NCI-H526 treated with DMSO at 0.1 percent for 48 hours (cell line): ENCODE measurements at places on chromosomes 1 and 21.

GRCh38 chr1:86195281-86195680, 38.7 kb upstream of the COL24A1 start:
- no peak for DNase-seq

GRCh38 chr1:23237508-23237907, 20.2 kb upstream of the HTR1D start:
- no peak for DNase-seq

DNA sequence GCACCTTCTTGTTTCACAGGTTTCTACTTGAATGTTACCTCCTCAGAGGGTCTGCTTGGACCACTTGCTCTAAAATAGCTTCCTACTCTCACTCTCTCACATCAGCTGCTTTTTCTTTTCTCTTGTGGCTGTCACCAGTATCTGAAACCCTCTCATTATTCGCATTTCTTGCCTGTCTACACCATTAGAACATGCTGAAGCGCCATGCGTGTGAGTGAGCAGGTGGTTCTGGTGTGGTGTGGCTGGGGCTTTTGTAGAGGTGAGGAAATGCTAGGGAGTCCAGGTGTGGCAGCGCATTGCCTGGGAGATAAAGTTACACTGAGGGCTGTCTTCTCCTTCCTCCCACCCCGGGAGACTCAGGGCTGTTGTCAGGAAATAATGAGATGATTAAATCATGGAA, 4.1 kb downstream of the ZNF362 start:
- DNase-seq, result no peak

- no peak for DNase-seq
Measured at GRCh38 chr1:175414291-175414884, 221.8 kb upstream of the KIAA0040 start.

- DNase-seq, result no peak
Measured at GRCh38 chr1:110643879-110644472, 30.8 kb downstream of the KCNA3 start.

- DNase-seq, result no peak
Measured at GRCh38 chr1:195866781-195867222, 741.4 kb downstream of the KCNT2 start.

GRCh38 chr1:207156095-207156494, 52.1 kb downstream of the C4BPA start:
- DNase-seq, result no peak

- no peak for DNase-seq
Measured at GRCh38 chr1:118995312-118996016, 7.3 kb upstream of the TBX15 start.

DNA sequence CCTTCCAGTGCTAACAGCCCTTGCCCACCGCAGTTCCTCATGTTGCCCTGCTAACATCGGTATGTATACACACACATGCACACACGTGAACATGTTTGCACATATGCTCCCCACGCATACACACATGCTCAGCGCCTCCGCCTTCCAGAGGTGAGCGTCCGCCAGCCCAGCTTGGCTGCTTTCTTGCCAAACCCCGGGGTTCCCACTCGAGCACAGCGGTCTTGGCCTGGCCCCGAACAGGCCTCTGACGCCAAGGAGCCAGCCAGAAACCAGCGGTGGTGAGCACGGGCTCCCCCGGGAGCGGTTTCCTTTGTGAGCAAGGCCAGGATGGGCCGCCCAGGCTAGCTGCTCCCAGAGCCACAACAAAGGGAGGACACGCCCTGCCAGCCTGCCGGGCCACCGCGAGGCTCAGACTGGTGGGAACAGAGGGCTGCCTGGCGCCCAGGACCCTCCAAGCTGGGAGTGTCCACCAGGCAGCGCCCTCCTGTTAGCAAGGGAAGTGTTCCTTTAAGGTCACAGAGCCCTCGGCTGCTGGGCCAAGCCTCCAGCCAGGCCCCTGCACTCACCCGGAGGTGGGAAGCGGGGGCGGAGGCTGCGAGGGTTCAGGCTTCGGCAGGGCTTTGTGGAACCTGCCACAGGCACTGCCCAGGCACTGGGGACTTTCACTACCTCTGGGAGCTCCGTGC, 65.4 kb downstream of the ALPL start:
- no peak for DNase-seq

GRCh38 chr1:166120281-166120680, 46.5 kb downstream of the FAM78B start:
- DNase-seq, result no peak

- no peak for DNase-seq
Measured at GRCh38 chr1:199859491-199859933, 168.0 kb upstream of the NR5A2 start.

- peak; percentile 37 for DNase-seq
Measured at GRCh38 chr1:63322114-63322943, at the start of gene FOXD3. Gene FOXD3, plus strand, starts transcription at chr1:63322567. Its CDS starts 492 bp downstream, at chr1:63323059.

DNA sequence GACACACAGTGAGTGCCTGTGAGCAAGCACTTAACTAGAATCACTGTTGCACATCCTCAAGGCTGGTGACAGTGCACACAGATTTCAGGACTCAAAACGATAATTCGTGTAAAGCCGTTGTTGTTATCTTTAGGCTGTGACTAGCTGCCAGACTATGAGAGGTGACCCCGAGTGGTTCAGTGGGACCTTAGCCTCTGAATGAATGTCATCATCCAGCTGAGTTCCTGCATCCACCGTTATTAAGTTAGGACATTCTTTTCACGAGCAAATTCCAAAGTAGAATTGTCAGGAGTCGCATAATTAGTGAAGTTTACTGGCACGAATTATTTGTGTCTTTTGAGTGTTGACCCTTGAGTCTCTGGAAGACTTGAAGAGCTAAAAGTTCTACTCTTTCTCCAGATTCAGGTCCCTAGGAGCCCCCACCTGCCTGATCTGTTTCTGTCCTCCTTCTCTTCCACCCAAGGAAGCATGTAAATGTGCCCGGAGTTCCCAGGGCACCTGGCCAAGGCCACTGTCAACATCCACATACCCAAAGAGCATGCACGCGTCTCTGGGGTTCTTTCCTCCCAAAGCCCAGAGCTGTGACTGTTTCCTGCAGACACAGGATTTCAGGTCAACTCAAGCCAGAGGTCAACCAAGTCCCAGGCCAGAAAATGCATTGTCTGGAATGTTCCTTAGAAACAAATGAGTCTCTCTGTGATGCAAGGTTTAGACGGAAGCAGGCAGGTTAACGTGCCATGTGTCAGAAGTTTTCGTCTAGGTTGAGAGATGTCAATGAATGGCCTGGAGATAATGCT, 207.2 kb downstream of the TOMM20 start:
- DNase-seq, result no peak

GRCh38 chr21:45817345-45817744, 164.2 kb upstream of the COL6A1 start:
- no peak for DNase-seq

- DNase-seq, result no peak
Measured at GRCh38 chr1:36950604-36951291, 83.6 kb downstream of the GRIK3 start.

GRCh38 chr1:55382806-55383305, 167.7 kb upstream of the USP24 start:
- no peak for DNase-seq

DNA sequence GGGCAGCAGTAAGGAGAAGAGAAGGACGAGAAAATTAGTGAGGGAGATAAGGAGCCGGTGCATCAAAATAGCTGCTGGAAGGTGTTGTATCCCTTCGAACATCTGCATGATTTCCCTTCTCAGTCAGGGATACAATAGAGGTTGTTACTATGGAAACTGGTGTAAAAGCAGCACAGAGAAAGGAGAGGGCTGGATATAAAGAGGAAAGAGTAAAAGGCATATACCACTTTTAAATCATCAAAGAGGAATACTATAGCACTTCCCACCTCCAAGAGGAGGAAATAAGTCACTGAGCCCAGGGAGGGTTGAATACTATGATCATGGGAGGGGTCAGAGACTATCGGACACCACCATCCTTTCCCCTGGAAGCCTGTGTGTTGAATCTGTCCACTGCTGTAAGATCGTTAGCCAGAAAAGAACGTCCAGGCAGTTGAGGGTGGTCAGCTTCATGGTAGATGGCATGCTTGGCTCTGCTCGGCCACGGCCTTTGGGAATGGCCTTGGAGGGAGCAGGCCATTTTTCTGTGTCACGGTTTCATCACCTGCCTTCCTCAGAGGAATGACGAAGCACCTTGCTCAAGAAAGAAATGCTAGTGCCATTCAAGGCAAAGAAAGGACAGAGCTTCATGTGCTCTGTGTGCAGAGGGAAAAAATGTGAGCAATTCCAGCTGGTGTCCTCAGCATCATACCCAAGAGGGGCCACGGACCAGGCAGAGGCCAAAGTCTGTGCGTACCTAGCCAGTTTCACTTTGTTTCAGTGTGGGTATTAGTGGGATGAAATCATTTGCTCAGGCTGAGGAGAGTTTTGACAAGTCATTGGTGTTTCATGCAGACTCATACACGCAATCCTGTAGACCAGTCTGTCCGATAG, 64.2 kb downstream of the IRF2BP2 start:
- DNase-seq, result no peak

DNA sequence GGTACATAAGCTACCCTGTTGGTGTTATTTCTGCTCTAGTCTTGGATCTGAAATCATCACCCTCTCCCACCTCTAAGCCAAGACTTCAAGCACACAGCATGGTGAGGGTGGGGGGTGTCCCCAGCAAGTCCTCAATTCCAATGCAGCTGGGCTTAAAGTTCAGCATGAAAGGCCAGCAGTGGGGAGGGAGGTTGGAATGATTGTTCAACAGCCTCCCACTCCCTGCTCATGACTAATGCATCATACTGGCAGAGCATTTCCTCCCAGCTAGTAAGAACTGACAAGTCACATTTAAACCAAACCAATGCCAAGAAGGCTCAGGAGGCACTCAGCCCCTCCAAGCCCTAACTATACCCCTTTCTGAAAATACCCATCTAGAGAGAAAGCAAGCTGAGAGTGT, 50.1 kb downstream of the TIAM1 start:
- DNase-seq, result no peak

GRCh38 chr1:204623365-204623893, 62.1 kb downstream of the LRRN2 start:
- DNase-seq, result no peak

DNA sequence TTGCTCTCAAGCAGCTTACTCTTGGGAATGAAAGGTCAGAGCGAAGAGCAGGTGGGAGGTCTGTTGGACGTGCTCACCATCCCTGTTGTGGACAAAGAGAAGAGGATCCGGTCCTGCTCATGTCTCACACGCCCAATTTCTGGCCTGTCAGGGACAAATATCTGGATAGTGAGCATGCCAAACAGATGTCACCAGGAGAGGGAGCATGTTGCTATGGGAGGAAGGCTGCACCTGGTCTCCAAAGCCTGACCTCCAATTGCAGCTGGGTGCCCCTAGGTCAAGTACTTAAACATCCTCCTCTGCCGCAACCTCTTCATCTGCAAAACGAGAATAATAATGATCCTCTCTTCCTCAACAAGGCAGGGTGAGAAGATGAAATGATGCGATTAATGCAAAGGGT, 53.4 kb downstream of the DMRTA2 start:
- no peak for DNase-seq

- no peak for DNase-seq
Measured at GRCh38 chr1:212070720-212071302, 35.3 kb downstream of the DTL start.

DNA sequence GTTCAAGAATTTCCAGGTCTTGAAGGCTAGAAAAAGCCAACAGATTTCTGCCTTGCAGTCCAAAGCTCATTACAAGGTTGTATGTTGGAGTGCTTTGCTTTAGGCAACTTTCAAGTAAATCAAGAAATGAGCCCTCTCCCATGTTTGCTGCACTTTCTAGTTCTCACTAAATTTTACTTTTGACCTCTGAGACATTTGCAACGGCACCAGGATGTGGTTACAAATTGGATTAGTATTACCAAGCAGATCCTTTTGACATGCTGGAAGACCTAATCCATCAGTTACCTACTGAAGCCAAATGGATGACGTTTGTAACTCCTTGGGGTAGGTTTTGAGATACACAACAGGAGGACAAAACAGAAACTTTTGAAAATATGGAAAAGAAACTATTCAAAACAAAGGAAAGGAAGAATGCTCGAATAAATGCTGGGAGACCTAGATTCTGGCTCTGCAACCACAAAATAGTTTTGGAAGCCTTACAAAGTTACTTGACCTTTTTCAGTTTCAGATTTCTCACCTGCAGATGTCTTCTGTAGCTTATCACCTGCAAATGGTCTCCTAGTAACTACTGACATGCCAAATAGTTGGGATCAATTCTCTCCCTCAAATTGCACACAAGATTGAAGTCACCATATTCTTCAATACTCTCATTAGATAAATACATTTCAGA, 251.7 kb upstream of the ADGRL2 start:
- no peak for DNase-seq

DNA sequence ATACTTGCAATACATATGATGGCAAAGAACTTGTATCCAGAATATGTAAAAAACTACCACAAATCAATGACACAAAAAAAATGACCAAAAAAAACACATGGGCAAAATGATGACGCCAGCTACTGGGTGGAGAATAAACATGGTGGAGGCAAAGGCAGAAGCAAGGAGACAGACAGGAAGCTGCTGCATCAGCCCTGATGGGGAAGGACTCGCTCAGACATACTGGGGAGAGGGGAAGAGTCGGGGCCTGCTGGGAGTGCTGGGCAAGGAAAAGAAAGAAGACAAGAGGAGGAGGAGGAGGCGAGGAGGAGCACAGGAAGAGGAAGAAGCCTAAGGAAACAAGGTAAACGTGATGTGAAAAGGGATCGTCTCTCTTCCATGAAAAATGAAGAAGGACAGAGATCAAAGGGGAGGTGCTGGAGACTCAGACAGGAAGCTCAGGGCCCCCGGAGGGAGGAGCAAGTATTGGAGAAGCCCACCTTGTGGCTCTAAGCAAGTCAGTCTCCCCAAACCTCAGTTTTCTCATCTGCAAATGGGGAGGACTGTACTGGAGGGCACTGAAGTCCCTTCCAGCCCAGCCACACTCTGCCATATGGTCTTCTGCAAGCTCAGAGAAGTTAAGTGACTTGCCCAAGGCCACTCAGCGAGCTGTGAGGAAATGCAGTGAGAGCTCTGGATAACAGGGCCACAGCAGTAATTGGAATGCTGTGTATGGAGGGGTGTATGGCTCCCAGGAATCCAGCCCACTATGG, 24.2 kb downstream of the OLFML2B start:
- no peak for DNase-seq

DNA sequence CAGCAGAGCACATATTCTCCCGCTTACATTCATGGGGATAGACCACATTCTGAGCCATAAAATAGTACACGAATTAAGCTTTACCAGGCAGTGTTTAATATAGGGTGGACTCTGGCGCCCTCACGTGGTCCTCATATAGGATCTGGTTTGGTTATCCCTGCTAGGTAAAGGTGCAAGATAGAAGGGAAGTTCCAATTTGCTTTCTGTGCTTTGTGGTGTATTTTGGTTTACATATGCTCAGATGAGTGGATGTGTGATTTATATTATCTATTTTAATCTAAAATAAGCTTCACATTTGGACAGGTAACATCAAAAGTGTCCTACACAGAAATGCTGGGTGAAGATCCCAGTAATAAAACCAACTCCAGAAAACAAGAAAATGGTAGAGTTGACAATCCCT, 3.6 kb downstream of the CR1 start:
- peak; percentile 26 for DNase-seq

DNA sequence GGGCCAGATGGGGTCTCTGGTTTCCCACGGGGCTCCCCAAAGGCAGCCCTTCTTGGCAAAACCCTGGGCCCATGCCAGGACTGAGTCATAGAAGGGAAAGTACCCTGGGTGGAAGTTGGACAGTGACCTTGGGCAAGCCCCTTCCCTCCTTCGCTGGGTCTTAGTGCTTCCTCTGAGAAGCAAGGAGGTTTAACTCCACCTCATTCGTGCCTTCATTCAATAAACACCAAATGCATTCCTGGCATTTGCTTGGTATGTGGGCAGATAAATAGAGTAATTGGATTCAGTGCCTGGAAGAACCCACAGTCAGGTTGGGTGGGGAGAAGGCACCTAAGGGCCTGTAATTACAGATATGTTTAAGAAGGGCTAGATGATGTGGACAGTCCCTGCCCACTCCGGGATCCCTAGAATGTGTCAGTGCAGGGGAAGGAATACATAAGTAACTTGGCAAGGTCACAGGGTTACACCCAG, 36.3 kb upstream of the CITED4 start:
- no peak for DNase-seq
